Dorsolateral prefrontal cortex (tissue), 122 donors: ENCODE measurements at places on chromosomes 2 and 18.

- DNase-seq: no peak
Observed at GRCh38 chr2:15259356-15259756, 301.8 kb downstream of the NBAS start.

GRCh38 chr2:69007169-69007568 lies 5.8 kb upstream of the ANTXR1 start:
- DNase-seq: no peak

- DNase-seq: no peak
Observed at GRCh38 chr2:186459009-186459408, 27.1 kb upstream of the ZC3H15 start.

GRCh38 chr2:185787227-185788145 lies 48.9 kb downstream of the FSIP2 start:
- DNase-seq: no peak

DNA sequence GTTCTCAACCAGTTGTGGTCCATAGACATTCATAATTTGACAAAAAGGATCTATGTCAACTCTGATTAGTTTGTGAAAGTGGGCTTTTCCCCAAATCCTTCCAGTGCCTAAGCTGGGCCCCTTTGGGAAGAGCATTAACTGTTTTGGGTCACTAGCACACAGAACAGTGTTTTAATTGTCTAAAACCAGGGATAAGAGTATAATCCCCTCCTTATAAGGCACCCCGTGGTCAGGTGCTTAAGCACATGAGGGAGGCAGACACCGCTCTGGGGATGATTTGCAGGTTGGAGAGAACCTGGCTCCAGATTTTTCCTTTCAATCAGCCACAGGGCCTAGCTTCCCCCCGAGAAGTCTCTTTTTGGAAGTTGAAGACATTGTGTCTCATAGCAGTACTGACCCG lies 53.6 kb upstream of the RFX8 start:
- no peak for DNase-seq

- DNase-seq: no peak
Observed at GRCh38 chr18:73942081-73942625, 205.5 kb downstream of the FBXO15 start.

- no peak for DNase-seq
Observed at GRCh38 chr2:198314559-198315153, 510.3 kb downstream of the PLCL1 start.

- DNase-seq: no peak
Observed at GRCh38 chr18:9711361-9712129, 3.4 kb downstream of the RAB31 start.

GRCh38 chr2:139864821-139865302 lies 1084.7 kb upstream of the NXPH2 start:
- DNase-seq: no peak

DNA sequence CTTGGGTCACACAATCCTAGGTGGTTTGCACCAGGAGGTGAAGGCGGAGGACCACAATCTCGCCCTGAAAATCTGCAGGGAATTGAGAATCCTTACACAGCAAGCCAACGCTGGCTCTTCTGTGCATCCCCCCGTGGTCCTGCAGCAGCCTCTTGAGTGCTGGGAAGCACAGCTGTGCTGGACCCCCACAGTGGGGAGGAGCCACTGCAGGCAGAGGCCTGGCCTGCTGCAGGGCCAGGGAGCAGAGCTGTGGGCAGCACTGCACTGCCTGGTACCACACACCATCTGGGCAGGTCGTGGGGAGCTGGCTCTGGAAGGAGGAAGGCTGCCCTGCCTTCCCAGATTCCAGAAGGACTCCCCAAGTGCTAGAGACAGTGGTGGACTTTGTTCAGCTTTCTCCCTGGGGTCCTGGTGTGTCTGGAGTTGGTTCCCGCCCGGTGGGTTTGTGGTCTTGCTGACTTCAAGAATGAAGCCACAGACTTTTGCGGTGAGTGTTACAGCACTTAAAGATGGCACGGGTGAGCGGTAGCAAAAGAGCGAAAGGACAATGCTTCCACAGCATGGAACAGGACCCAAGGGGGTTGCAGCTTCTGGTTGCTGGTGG lies 106.3 kb downstream of the FAM168B start:
- DNase-seq: no peak

DNA sequence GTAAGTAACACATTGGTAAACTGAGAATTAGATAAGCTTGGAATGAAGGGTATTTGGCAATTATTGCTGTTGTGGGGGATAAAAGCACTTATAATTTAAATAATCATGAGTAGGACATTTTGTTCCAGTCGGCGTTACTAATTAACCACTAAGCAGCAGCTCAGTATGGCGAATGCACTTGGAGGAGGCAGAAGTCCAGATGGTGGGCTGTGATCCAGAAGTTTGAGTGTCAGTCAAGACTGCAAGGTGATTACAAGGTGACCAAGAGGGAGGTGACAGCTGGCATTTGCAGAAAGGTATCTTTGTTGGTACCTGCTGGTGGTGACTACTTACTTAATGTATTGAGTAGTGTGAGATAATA lies 643.6 kb upstream of the FAM98A start:
- DNase-seq: no peak

DNA sequence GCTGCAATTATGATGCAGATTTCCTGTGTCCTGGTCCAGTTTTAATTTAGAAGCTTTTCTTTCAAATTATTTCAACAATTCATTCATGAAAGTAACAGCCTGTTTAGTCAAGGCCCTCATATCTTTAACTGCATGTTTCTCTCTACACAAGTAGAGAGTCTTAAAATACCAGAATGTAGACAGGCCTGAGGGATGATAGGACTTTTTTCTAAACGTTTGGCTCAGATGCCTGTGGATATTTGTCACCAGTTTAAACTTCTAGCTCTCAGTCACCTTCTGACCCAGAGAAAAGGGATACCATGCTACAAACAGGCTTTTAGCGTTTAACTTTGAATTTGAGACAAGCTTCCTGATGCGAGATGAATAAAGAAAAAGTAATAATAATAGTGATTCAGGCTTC lies 15.7 kb downstream of the COL5A2 start:
- no peak for DNase-seq

- no peak for DNase-seq
Observed at GRCh38 chr2:112818094-112818902, 18.3 kb downstream of the IL1B start.
